ENCODE measurements at places on chromosomes 13 and 19.

DNA sequence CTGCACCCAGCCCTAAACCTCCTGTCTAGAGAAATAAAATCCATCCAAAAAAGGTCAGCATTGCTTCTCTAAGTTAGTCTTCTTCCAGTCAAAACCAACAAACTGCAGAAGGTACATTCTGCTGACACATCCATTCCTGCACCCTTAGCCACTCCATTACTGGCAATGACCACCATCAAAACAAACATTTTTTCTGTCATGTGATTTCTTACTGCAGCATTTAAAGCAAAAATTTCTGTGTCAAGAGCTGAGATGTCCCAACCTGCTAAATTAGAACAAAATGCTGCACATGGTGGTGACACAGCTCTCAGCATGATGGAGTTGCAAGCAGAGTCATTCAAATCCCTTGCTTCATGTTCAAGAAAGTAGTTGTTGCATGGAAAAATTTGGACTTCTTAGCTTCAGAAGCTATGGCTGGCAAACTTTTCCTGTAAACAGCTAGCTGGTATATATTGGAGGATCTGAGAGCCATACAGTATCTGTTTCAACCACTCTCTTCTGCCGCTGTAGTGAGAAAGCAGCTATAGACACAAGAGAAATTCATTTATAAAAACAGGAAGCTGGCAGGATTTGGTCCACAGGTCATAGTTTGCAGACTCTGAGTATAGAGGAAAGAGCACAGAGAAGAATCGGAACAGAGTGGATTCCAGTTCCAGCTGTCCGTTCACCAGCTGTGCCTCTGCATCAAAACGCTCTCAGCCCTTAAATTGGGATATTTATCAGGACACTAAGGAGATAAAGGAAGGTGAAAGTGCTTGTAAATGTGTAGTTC, 17.4 kb downstream of the RUBCNL start:
- peak; percentile 86 for DNase-seq

- DNase-seq, result no peak
These were observed 1.1 kb downstream of the CCDC97 start for GRCh38 chr19:41311072-41311471.

GRCh38 chr13:94033098-94033497, 446.4 kb downstream of the DCT start:
- no peak for DNase-seq

DNA sequence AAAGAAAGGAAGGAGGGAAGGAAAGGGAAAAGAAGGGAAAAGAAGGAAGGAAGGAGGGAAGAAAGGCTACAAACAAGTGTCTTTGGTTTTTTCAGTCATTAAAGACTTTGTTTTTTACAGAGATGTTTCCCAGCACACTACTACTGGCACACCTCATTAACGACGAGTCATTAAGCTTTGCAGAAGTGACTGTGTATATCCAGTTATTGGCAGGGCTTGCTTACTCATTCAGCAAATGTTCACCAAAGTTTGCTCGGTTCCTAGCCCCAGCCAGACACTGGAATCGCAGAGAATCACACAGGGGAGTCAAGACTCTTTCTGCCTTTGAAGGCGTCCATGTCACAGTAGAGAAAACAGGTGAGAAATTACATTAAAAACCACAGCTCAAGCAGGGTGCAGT, 4.3 kb downstream of the NLRP12 start:
- DNase-seq, result no peak

DNA sequence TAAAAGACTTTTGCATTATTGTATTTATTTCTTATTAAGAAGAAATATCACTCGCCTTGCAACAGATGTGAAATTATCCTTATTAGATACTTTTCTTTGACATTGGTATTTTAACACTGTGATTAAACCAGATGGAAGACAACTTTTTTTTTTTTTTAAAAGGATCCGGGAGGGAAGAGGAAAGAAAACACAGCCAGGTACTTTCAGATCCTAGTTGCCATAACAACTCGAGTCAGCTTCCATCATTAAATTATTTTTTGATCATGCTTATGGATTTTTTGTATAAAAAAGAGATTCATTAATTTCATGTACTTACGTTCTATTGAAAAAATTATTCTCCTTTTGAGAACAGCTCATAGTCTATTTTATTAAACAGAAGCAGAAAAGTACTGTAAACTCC, 515.7 kb downstream of the TBC1D4 start:
- DNase-seq, result no peak

DNA sequence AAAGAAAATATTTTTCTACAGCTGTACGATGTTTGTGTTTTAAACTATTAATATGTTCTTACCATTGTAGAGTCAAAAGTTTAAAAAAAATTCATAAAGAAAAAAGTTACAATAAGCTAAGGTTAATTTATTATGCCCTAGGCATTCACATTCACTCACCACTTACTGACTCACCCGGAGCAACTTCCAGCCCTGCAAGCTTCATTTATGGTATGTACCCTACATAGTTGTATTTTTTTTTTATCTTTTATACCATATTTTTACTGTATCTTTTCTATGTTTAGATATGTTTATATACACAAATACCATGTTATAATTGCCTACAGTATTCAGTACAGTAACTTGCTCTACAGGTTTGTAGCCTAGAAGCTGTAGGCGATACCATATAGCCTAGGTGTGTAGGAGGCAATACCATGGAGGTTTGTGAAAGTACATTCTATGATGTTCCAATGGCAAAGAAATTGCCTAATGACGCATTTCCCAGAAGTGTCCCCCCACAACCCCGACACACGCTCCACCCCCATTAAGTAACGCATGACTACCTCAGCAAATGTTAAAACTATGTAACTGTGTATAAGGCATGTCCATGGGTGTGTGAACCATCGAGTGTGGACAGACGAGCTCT, 60.4 kb downstream of the SLITRK6 start:
- DNase-seq, result no peak

DNA sequence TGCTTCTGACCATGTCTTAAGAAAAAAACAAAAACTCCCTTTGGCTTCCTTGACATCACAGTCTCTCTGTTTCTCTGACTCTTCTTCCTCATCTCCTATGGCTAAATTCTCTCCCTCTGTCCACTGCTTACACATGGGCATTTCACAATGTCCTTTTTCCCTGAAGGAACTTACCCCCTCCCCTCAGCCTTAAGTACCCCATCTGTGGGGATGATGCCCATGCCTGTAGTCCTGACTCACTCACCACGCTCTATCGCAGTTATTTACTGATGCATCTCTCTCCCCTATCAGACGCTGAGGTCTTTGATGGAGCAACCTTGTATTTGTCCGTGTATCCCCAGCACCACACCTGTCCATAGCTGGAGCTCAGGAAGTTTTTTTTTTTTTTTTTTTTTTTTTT, 32.4 kb downstream of the ACTN4 start:
- DNase-seq, result no peak

DNA sequence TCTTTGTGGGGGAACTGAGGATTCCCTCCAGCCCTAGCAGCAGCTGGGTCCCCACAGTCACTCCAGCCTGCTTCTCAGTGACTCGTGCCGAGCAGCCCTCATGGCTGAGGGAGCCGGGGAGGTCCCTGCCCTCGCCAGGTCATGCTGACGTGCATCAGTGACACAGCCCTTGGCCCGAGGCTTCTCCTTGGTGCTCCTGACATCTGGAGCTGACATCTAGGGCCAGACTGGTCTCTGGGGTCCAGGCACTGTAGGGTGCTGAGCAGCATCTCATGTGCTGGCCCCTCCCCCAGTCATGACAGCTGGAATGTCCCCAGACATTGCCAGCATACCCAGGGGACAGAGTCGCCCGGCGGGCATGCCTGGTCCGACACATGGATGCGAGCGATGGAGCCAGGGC, 14.4 kb downstream of the COMP start:
- DNase-seq, result peak; percentile 74

GRCh38 chr19:18434411-18435175, 3.3 kb downstream of the ISYNA1 start:
- DNase-seq, result no peak

DNA sequence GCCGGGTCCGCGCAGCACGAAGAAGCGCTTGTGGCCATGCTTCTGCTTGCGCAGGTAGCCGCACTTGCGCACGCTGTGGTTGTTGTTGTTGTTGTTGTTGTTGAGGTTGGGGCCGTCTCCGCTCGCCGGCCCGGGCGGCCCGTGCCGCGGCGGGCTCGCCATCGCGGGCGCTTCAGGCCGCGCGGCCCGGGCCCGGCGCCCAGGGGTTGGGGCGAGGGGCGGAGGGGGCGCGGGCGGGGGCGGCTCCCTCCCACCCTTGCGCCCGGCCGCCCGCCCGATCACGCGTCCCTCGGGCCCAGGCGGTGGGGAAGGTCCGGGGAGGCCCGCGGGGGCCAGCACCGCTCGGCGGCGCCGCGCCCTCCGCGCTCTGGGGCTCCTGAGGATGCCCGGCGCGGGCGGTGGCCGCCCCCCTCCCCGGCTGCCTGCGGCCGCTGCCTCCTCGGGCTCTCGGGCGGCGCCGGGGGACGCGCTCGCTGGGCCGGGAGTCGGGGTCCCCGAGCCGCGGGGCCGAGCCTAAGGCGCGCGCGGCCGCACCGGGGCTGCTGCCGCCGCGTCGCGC, 412 bp downstream of the IRS2 start:
- no peak for DNase-seq

DNA sequence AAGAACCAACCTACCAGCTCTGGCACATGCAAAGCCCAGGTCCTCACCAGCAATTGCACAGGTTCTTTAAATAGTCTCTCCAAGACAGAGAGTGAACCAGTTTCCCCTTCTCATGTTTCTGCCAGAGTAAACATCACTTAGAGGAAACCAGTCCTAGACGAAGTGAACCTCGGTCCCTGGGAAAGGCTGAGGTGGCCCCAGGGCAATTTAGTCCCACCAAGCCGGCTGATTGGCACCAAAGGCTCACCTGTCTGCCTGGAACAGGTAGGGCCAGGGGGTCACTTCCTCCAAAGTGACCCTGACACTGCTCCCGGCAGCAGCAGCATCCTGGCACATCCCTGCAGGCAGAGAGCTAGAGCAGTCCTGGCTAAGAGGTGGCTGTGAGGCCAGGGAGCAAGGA, 122.9 kb upstream of the ZNF507 start:
- DNase-seq, result no peak

DNA sequence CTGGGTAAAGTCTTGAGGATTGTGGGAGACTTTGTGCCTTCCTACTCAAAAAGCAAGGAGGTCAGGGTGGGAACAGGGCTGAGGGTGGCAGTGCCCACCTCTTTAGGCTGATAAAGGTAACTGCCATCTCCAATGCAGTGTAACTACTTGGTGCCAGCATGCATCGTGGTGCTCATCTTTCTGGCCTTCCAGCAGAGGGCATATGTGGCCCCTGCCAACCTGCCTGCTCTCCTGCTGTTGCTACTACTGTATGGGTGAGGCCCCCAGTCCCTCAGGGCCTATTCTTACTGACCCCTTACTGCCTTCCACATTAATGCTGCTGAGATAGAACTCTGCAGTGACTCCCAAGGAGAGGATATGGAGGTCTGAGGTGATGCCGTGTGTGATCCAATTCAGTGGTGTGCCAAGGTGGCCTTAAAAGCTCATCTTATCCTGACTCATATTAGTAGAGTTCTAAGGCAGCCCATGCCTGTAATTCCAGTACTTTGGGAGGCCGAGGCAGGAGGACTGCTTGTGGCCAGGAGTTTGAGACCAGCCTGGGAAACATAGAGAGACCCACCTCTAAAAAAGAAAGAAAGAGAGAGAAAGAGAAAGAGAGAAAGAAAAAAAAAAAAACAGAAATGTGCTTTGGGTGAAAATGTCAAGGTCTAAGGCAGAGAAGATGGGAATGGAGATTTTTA, 9.7 kb upstream of the ARHGAP45 start:
- DNase-seq, result no peak

DNA sequence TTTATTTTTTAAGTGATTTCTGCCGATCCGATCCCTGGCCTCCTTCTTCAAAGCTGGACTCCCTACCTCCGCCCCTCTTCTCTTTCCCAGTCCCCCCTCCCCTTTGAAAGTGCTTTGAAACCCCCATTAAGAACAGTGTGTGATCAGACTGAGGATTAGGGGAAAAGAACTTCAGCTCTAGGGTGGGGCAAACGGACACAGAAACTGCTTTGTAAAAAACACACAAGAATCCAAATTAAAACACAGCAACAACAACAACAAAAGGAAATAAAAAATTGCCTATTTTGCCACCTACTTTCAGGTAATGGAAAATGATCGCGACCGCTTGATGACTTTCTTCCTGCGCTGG, 1.4 kb downstream of the SPRY2 start:
- no peak for DNase-seq

- no peak for DNase-seq
These were observed 128.4 kb downstream of the CDK8 start for GRCh38 chr13:26382366-26382765.

- no peak for DNase-seq
These were observed 26.3 kb downstream of the SAE1 start for GRCh38 chr19:47156861-47157430.

GRCh38 chr13:109792416-109793059, 6.2 kb upstream of the IRS2 start:
- DNase-seq, result no peak

DNA sequence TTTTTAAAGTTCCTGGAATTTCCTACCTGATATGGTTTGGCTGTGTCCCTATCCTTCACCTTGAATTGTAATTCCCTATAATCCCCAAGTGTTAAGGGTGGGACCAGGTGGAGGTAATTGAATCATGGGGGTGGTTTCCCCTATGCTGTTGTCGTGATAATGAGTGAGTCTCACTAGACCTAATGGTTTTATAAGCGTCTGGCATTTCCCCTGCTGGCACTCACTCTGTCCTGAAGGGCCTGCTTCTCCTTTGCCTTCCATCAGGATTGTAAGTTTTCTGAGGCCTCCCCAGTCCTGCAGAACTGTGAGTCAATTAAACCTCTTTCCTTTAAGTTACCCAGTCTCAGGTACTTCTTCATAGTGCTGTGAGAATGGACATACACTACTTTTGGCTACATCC, 298.7 kb downstream of the HS6ST3 start:
- no peak for DNase-seq

DNA sequence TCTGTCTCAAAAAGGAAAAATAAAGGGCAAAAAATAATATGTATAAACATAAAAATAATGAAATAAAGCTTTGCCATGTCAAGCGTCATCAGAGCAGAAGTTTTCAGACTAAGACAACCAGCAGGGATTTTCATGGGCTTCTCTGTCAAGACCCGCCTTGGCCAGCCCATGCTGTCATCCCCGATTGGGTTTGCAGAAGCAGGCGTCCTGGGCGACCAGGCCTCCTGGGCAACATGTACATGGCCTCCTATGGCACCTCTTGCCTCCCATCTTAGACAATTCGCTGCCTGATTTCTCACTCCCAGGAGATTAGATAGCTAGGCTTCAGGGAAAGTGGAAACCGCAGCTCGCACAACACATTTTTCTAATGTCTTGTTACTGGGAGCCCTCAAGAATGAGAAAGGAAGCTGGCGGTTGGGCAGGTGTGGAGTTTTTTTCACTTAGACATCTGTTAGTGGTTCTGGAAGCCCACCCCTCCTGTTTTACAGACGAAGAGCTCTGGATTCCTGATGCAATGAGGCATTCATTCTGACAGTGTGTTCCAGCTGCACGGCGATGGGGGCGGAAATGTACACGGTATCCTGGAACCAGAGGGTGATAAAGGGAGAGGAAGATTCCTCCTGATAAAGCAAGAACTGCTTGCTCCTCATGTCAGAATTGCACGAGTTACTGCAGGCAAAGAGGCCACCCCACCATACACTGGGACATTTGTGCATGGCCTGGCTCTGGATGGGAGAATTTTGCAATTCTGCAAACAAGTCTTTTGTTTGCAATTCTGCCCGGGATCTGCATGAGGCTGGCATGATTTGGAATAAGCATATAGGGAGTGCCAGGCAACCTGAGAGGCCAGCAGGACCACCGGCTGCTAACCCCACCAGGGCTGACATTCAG, 47.4 kb upstream of the KATNAL1 start:
- DNase-seq, result no peak

GRCh38 chr19:50512999-50513745, 541 bp downstream of the ASPDH start:
- no peak for DNase-seq

Data from AG08395 (cell line).